Thoracic aorta endothelial cell (primary cell): ENCODE measurements at places on chromosomes 7 and 10. TPM values are rescaled to one million over a fixed set of nuclear protein-coding genes. Genes with fewer than 3 reads are reported as not detected.

Gene CYP3A4
- not detected in 2 replicates for total RNA-seq

Gene UNCX
- total RNA-seq, result not detected in 2 replicates

Gene FKBP6
- total RNA-seq, result not detected in 2 replicates

Gene OR2A1
- 0.22 TPM in 1 of 2 replicates, not detected in the other for total RNA-seq

Gene TAC1
- total RNA-seq, result not detected in 2 replicates

Gene TAF3
- 6.5 and 7.4 TPM in 2 replicates for total RNA-seq

Gene RSPH10B2
- total RNA-seq, result not detected in 2 replicates

Gene MOGAT3
- total RNA-seq, result not detected in 2 replicates

Gene VIPR2
- not detected in 2 replicates for total RNA-seq

Gene HABP2
- total RNA-seq, result not detected in 2 replicates

Gene GJD4
- total RNA-seq, result not detected in 2 replicates

Gene ZNF804B
- total RNA-seq, result not detected in 2 replicates

Gene ATOH7
- total RNA-seq, result not detected in 2 replicates

Gene IL2RA
- total RNA-seq, result not detected in 2 replicates

Gene UBN2
- 11.3 and 12.5 TPM in 2 replicates for total RNA-seq

Gene NAT16
- not detected in 2 replicates for total RNA-seq

Gene LIMK1
- total RNA-seq, result 38.6 and 39.6 TPM in 2 replicates

Gene R3HCC1L
- 18.5 and 18.8 TPM in 2 replicates for total RNA-seq

Gene AKR1B15
- not detected in 2 replicates for total RNA-seq

Gene CC2D2B
- total RNA-seq, result 0.27 and 0.36 TPM in 2 replicates

Gene ANKRD30A
- not detected in 2 replicates for total RNA-seq

Gene ABCF2
- total RNA-seq, result 77.8 and 86.2 TPM in 2 replicates

Gene HOXA6
- 5.4 TPM in 1 of 2 replicates, not detected in the other for total RNA-seq

Gene ARHGEF35
- 0.53 and 1.1 TPM in 2 replicates for total RNA-seq

Gene PRKAR2B
- total RNA-seq, result 122 and 148 TPM in 2 replicates

Gene TLX1
- 0.40 TPM in 1 of 2 replicates, not detected in the other for total RNA-seq

Gene HMX3
- not detected in 2 replicates for total RNA-seq

Gene NEUROD6
- not detected in 2 replicates for total RNA-seq

Gene NXPH1
- total RNA-seq, result not detected in 2 replicates

Gene SEMA3E
- total RNA-seq, result under 0.01 and 0.29 TPM in 2 replicates

Gene IKZF1
- not detected in 2 replicates for total RNA-seq

Gene C10orf62
- total RNA-seq, result 0.29 TPM in 1 of 2 replicates, not detected in the other

Gene RARRES2
- total RNA-seq, result not detected in 2 replicates

Gene PON1
- not detected in 2 replicates for total RNA-seq

Gene PFKFB3
- 25.9 and 42.4 TPM in 2 replicates for total RNA-seq

Gene SLC26A5
- 0.13 and 0.14 TPM in 2 replicates for total RNA-seq

Gene HYAL4
- 0.36 TPM in 1 of 2 replicates, not detected in the other for total RNA-seq

Gene MYH16
- total RNA-seq, result 0.93 and 1.1 TPM in 2 replicates

Gene LEP
- not detected in 2 replicates for total RNA-seq

Gene VPS37D
- total RNA-seq, result 1.9 and 2.1 TPM in 2 replicates

Gene WDR86
- not detected in 2 replicates for total RNA-seq

Gene NPVF
- total RNA-seq, result not detected in 2 replicates
